Stimulated activated naive CD8-positive, alpha-beta T cell treated with anti-CD3 and anti-CD28 coated beads, Interleukin-15, Interleukin-2, amounts not matched to agents 100 U/mL and 50 U/mL, for 24 hours (primary cell): ENCODE measurements at places on chromosomes 4 and X.

GRCh38 chr4:145665773-145666172 is 14.2 kb upstream of the C4orf51 start:
- DNase-seq: no peak

DNA sequence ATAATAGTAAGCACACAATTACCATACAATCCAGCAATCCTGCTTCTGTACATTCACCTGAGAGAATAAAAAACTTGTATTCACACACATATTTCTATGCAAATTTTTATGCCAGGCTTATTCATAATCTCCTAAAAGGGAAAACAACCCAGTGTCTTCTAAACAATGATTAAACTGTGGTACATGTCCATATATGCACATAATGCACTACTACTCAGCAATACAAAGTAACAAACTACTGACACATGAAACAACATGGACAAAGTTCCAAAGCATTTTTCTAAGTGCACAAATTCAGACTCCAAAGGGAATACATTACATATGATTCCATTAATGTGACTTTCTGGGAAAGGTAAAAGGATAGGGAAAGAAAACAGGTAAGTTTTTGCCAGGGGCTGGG is 18.0 kb upstream of the FMR1 start:
- no peak for DNase-seq

DNA sequence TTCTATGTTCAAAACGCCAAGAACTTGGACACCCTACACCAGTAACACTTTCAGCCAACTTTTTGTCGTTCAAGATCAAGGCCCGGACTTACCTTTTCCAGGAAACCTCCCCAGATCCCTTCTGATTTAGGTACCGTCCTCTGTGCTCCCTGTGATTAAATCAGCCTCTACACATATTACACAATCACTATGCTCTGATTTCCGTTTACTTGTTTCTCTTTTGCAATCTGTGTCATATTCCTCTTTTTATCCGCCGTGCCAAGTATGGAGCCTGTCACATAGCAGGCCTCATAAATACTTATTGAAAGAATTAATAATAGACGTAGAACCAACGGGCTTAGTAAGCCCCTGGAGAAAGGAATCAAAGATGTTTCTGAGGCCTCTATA is 722 bp upstream of the TMEM33 start:
- no peak for DNase-seq

GRCh38 chrX:70552130-70552704 is 107.6 kb downstream of the DLG3 start:
- DNase-seq: no peak

DNA sequence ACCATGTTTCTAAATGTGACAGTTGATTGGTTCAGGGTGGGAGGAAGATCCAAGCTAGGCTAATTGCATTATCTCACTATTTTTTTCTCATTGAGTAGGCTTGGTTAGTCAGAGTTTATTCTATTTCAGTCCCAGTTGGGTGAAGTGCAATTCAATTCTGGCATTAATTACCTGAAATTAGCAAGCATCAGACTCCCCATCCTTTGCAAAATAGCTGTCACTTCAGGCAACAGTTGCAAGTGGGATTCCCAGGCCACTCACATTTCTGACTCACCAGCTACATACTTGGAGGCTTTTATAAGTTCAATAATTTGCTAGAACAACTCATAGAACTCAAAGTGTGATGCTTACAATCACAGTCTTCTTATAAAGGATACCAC is 155.8 kb upstream of the HAND2 start:
- DNase-seq: no peak

GRCh38 chr4:186150926-186151325 is 40.4 kb upstream of the CYP4V2 start:
- DNase-seq: no peak

- no peak for DNase-seq
These were observed 265.7 kb downstream of the IQCM start for GRCh38 chr4:149549911-149550310.
